ENCODE measurements at places on chromosomes 7 and 10.

DNA sequence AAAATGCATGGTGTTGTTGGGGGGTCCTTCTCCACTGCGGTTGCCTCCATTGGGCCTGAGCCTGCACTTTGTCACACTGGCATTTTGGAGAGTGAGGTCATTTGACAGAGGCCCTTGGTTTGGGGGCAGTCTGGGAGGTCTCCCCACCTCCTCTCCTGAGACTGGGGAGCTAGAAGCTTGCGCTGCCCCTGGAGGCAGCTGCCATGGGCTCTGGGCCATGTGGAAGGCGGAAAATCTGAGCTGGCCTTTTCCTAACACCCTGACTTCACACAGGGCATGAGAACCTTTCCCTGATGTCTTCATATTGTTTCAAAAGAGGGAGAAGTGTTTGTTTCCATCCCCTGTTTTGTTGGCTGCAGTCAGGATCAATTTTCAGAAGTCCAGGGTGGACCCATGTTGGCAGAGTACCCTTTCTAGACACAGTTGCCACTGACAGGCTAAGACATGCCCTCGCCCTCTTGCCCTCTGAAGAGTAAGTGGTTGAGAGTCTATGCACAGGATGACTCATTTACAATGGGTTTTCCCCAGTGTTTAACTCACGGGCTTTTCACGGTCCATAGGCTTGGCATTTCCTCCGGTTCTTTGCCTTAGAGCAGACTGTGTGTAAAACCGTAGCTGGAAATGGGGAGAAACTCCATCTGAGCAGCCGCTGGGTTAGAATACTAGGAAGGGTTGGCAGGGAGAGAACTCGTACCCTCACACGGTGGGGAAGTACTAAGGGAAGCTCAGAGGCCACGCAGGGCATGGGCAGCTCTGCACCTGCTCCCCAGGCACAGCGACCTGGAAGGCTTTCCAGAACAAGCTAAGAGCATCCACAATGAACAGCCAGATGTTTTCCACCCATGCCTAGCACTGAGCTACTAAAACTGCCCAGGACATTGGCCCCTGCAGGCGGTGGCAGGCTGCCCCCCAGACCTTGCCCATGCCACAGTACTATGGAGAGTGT, 655.0 kb downstream of the SDK1 start:
- no peak for DNase-seq

DNA sequence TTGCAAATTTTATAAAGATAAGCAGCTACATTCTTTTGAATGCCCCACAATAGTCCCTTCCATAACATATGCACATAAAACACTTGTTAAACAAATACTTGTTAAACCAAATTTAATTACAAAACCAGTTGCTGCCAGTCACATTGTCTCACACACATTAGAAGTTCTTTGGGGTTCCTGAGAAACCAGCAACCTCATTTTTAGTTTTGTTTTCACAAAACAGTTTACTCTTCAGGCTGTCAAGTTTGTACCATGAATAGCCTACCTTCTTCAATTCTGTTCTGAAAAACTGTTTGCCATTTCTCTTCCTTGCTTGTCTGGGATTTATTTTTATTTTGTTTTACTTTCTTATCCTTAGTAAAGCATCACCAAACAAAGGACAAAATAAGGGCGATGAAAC, 176.5 kb upstream of the PHF14 start:
- DNase-seq, result no peak

GRCh38 chr7:47669178-47669891, 87.4 kb upstream of the TNS3 start:
- DNase-seq, result no peak

GRCh38 chr10:31836569-31837406, 91.8 kb downstream of the ARHGAP12 start:
- DNase-seq, result no peak

- no peak for DNase-seq
Measured at GRCh38 chr10:9069136-9069535, 1014.6 kb downstream of the GATA3 start.

DNA sequence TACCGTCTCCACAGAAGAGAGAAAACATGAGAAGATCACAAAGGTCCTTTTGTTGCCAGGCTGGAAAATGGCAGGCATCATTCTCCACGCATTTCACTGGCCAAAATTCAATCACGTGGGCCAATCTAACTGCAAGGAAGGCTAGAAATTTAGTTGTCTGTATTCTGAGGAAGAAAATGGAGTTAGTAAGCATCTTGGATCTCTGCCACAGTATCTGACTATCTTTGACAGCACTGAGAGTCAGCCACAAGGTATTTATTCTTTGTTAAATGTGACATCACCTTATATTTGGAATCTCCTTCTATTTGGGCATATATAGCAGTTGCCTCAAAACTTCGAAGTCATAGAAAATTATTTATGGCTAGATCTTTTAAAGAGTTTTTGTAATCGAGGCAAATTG, 213.9 kb downstream of the NSUN6 start:
- DNase-seq, result no peak

GRCh38 chr7:16343612-16344011, 77.7 kb downstream of the CRPPA start:
- no peak for DNase-seq

GRCh38 chr10:124701435-124701834, 42.7 kb downstream of the FAM53B start:
- no peak for DNase-seq

DNA sequence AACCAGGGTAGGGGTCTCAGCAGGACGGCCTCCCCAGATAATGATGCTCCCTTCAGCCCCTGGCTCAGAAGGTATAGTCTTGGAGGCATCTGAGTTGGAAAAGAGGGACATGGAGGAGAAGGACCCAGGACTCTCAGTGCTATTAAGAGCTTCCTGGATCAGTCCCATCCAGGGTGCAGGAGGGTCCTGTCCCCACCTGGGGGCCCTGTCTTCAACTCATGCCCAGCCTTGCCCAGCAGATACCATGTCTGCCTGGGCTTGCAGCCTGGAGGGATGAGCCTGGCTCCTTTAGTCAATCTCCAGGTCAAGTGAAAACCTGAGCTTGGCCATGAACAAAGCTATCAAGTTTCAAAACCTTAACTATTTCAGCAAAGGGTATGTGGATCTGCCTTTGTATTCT, 67.6 kb downstream of the PRTFDC1 start:
- DNase-seq, result no peak

DNA sequence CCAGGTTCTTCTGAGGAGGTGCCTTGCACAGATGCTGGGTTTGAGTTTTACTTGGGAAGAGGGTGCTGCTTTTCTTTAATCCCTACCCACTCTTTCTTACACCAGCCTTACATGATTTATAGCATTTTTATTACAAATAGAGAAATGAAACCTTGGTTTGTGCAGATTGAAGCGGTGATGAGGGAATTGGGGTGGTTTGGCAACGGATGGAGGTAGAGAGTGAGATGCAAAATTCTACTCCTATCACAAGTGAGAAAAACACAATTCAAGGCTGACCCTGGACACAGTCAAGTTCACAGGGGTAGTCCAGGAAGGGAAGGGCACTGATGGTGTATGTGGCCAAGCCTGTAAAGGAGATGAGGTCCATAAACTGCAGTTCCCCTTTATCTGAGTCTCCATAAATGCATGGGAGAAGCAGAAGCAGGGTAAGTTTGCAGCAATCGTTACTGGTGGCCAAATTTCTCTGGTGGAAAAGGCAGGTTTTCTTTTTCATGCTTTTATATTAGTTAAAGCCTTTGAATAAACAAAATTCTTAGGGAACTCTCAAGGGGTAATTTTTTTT, 214.3 kb downstream of the JAZF1 start:
- no peak for DNase-seq

- no peak for DNase-seq
Measured at GRCh38 chr10:75352650-75353049, 48.9 kb downstream of the ZNF503 start.

DNA sequence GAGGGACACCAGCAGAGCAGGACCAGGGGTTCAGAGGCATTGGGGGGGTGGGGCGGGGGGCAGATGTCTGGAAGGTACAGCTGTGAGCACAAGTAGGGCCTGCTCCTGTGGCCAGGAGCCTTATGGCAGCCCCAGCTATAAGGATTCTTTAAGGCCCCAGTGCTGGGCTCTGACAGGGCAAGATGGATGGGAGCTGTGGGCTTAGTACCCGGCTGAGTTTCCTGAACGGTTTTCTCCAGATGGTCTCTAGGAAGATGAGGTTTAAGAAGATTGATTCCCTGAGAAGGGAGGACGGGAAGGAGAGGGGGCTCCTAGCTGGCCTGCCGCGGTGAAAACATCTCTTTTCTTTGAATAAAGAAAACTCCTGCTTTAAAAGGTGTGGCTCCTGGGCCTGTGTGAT, 30.1 kb upstream of the COMTD1 start:
- no peak for DNase-seq

- no peak for DNase-seq
Measured at GRCh38 chr7:152966189-152966588, 206.6 kb downstream of the ACTR3B start.

DNA sequence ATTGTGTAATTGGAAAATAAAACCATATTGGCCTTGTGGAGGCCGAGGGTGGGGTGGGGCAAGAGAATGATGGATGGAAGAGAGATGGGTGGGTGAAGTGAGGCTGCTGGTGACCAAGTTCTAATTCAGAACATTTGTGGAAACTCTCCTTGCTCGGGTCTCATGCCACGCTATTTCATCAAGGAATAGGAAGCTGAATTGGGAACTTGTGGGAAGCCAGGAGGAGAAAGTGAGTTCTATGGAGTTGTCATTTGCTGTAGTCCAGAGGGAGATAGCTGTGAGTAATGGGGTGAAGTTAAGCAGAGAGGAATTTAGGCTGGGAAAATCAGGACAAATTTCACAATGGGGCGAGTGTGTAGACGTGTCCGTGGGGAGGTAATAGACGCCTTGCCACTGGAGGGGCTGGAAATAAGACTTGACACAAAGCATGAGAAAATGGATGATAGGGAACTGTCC, 339.2 kb downstream of the LRMDA start:
- DNase-seq, result no peak

DNA sequence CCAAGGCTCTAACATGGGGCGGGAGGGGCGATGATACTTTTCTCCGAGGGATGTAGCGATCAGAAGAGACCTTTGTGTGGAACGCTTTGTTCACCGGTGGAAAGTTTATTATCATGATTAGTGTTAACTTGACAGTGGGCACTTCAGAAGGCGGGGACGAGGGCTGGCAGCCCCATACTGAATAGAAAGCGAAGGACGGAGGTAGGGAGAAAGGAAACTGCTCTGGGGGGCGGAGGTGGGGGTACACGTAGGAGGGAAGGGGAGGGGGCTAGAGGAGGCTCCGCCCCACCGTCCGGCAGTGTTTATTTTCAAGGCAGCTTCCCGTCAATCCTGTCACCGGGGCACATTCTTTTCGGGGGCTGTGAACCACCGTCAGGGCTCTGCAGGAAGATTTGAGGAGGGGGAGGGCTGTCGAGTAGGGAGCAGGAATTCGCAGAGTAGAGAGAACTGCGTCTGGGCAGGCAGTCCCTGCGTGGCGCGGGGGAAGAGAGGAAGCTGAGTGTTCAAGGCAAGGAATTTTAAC, 9.4 kb upstream of the NKX2-3 start:
- no peak for DNase-seq

DNA sequence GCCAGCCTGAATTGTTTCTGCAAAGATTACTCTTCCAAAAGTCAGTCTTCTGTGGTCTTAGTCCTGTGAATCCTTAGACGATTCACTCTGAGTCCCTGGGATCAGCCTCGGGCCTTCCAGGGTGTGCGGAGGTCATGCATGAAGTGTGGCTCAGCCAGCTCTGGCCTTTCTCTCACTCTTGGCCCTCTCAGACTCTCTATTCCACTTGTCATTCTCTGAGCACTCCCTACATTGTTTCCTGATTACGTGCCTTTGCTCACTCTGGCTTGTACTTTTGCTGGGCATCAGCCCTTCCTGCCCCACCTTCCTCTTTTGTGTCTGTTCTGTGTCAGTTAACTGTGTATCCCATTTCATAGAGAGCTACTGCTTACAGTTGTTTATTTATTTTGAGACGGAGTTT, 36.0 kb downstream of the CCNY start:
- no peak for DNase-seq

DNA sequence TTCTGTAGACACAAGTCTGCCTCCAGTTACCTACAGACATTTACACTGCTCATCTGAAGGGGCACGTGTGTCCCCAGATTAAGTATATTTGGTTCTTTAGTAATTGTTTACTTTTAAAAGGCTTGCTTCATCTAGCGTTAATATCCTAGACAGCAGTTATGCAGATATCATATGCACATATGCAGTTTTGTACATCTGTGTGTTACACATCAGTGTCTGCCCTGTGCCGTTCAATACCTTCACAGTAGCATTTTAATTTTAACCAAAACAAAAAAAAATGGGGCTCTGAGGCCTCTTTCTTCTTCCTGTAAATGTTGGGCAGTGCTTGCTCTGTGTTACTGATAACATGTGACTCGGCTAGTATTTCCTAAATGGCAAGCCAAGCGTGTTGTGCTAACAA, 331.4 kb upstream of the MGMT start:
- no peak for DNase-seq

- no peak for DNase-seq
Measured at GRCh38 chr10:74936577-74937265, 110.3 kb downstream of the KAT6B start.

DNA sequence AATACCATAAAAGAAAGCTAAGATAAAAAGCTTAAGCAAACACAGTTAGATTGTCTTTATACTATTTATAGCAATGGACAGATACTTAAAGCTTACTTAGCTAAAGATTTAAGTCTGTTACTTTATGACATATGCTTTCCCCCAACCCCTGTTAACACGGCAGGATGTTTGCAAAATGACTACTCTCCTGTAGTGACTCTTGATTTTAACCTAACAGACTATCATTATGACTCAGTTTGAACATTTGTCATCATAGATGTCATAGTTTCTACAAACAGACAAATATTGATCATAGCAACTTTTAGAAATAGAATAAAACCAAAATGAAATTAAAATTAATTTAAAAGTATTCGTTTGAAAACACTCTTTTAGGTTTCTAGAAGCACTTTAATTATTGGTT, 7.8 kb upstream of the COMMD3 start:
- no peak for DNase-seq

GRCh38 chr7:148782757-148783456, 84.2 kb downstream of the CUL1 start:
- DNase-seq, result no peak

DNA sequence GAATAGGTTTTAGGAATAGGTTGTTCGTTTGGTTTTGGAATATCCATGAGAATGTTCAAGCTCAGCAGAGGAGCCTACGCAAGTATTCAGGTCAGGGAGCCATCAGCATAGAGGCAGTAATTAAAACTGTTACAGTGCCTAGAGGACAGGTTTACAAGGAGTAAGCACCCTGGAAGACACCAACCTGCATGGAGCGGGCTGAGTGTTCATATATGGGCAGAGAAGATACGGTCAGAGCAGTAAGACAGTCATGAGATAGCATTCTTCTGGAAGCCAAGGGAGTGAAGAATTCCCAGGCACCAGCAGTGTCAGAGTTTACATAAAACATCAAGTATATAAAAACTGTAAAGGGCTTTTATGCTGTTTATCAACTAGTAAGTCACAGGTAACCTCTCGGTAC, 96.5 kb downstream of the LRRC4 start:
- DNase-seq, result no peak
